ENCODE measurements at places on chromosomes 11 and 22.
A peak's percentile ranks its signal among the peaks of the same experiment; 100 is the strongest.

- no peak for DNase-seq
Observed at GRCh38 chr11:22807855-22808570, 21.6 kb downstream of the SVIP start.

GRCh38 chr22:38456841-38457699, 2.1 kb upstream of the KCNJ4 start:
- DNase-seq: no peak

DNA sequence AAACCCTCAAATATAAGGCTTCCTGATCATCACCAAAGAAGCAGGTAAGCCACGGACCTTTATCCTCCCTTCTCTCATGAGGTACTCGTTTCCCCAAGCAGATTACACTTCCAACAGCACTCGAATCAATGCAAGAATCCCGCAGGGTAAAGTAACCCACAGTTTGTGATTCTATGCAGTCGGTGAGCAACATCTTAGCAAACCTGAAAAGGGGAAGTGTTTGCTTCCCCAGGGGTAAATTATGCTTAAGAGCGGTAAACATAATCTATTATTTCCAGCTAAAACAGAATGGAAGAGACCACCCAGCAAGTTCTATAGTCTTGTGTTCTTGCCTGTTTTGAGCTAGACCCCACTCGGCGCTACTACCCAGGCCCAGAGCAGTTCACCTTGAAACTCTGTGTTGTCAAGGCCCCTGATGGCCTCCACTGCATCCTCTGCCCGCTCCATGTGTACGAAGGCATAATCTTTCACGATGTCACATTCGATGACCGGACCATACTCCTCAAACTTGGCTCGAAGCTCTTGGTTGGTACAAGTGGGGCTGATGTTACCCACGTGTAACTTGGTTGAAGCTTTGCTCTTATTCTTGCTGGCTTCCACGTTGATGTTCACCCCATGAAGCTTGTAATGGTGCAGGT, 1.3 kb downstream of the RBM4B start:
- DNase-seq: no peak

DNA sequence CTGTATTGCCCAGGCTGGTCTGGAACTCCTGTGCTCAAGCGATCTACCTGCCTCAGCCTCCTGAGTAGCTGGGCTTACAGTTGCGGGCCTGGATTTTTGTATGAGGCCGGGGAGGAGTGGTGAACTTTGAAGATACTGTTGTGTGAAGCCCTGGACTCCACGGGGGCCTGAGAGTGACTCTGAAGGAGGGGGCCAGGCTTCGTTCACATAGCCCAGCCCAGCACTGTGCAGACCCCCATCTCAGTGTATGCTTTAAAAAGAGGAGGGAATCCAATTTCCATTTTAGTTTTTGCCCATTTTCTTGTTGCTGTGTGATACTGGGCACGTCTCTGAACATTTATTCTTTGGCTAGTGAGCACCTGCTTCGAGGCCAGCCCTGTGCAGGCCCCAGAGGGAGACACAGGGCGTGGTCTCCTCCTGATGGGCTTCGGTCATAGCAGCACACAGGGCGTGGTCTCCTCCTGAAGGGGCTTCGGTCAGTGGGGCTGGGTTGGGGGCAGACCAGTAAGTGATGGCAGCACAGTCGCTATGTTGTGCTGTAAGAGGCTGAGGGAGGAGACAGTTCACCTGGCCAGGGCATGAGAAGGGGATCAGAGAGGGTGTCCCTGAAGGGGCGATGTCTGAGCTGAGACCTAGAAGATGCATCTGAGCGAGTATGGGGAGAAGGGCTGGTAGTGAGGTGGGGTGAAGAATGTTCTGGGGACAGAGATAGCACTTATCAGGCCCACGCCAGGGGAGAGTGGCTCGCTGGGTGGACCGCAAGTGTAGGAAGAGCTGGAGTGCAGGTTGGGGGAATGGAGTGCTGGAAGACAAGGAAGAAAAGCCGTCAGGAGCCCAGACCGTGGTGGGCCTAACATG, 14.0 kb downstream of the SAMM50 start:
- DNase-seq: no peak

DNA sequence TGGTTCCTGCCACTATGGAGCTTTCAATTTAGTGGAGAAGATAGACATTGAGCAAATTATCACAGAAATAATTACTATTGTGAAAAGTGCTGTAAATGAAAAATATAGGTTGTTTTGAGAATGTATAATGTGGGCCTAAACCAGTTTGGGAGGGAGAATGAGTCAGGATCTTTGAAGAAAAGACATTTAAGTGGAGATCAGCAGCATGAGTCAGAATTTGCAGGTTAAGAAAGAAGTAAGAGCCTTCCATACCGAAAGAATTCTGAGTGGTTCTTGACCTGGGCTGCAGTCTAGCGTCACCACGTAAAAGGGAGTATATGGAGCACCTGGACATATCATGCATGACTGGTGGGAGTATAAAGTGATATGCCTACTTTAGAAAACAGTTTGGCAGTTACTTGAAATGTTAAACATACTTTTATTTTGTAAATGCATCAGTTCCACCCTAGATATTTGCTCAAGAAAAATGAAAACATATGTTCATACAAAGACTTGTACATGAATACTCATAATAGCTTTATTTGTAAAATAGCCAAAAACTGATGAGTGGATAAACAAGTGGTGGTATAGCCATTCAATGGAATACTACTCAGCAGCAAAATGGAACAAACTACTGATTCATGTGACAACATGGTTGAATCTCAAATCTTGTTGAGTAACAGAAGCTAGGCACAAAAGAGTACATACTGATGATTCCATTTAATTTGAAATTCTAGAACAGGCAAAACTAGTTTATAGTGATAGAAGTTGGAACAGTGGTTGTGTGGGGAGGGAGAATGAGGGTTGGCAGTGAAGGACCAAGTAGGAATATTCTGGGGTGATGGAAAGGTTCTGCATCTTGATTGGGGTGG, 99.2 kb downstream of the STIM1 start:
- DNase-seq: no peak

GRCh38 chr11:2737226-2737590, 37.4 kb upstream of the KCNQ1OT1 start:
- DNase-seq: no peak

GRCh38 chr11:2991452-2992233, 486 bp downstream of the NAP1L4 start:
- peak; percentile 42 for DNase-seq

GRCh38 chr22:45631140-45631840, 40.3 kb upstream of the ATXN10 start:
- DNase-seq: no peak

DNA sequence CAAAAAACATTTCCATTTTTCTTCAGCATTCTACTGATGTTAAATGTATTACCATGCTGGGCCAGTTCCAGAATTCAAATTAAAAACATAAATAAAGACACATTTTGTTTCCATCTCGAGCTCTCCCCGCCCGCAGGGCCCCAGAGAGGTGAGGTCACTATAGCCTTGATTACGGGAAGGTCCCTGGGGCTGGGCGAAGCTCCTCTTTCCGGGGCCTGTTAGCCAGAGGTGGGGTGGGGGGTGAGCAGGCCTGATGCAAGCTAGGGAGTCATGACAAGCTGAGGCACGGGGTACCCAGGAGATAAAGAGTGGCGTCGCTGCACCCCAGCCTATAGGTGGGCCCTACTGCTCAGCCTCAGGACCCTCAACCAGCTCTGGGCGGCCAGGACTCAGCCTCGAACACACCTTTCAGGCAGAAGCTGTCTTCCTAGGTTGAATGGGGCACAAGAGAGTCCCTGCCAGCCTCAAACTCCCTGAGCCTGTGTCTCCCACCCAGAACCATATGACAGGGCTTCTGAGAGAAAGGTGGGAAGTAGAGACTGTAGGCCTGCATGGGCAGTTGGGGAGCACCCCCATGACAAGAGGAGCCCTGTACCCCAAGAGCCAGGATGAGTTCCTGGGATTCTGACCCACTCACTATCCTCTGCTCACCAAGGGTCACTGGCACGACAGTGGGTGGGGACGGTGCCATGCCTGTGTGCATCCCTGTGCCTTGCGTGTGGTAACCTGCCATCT, 34.8 kb downstream of the KCNQ1OT1 start:
- peak; percentile 5 for DNase-seq

- no peak for DNase-seq
Observed at GRCh38 chr22:23579870-23580575, at the start of gene IGLL1. Gene IGLL1, minus strand, starts transcription at chr22:23580290. Its CDS starts 100 bp downstream, at chr22:23580190.

GRCh38 chr22:20550851-20551744, 43.7 kb downstream of the MED15 start:
- DNase-seq: peak; percentile 61

- no peak for DNase-seq
Observed at GRCh38 chr11:17004486-17005148, 9.6 kb downstream of the PLEKHA7 start.

- no peak for DNase-seq
Observed at GRCh38 chr11:114011443-114011842, 36.5 kb downstream of the HTR3A start.

DNA sequence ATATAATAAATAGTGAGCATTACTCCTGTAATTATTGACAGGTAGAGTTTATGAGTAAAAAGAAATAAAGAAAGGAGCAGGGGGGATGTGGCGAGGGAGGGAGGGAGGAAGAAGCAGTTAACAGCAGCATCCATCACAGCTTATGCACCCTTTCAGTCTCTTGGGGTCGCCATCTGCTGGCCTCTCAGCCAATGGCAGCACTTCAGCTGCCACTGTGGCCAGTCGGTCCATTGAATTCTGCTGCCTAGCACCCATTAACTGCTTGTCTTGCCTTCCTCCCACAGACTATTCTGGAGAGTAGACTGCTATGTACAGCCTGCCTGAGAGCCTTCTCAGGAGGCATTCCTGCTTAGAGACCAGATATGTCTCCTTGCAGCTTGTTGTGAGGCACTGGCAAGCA, 388.3 kb downstream of the TENM4 start:
- DNase-seq: no peak

- DNase-seq: peak; percentile 53
Observed at GRCh38 chr22:38262051-38262795, 10.6 kb downstream of the TMEM184B start.

DNA sequence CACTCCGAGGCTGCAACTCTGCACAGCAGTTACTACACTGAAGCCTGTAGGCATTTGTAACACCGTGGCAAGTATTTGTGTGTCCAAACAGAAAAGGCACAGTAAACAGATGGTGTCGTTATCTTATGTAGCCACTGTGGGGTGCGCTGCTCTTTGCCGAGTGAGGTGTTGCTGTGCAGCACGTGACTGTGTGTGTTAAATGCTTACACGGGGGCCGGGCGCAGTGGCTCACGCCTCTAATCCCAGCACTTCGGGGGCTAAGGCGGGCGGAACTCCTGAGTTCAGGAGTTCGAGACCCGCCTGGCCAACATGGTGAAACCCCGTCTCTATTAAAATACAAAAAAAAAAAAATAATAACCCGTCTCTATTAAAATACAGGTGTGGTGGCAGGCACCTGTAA, 11.5 kb downstream of the ZBED4 start:
- DNase-seq: no peak

GRCh38 chr11:121237686-121238658, 54.6 kb upstream of the SC5D start:
- DNase-seq: no peak

GRCh38 chr11:68038718-68039525, at the start of gene TCIRG1:
Gene TCIRG1, plus strand, starts transcription at chr11:68039025. Its CDS starts 2,247 bp downstream, at chr11:68041272.
- peak; percentile 67 for DNase-seq

GRCh38 chr11:2159536-2160413, 1.2 kb downstream of the INS start:
- no peak for DNase-seq

DNA sequence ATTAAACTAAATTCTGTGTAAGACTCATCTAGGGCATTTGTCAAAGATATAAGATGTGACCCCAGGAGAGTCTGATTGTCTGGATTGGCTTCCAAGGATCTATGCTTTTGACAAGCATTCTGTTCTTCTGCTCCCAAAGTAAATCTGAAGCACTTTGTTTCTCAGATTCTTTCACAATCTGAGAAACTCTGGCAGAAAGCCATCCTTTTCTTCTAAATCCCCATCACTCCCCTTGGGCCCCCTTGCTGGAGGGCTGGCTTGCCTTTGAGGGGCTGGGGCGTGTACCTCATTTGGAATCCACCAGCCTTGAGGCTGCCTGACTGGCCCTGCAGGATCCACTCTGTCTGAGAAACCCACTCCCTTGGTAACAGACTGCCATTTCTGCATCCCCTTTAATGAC, 173.5 kb upstream of the CTSC start:
- DNase-seq: no peak

GRCh38 chr11:26088391-26088790, 243.5 kb upstream of the ANO3 start:
- no peak for DNase-seq

- DNase-seq: no peak
Observed at GRCh38 chr22:49100773-49101172, 726.9 kb downstream of the BRD1 start.

DNA sequence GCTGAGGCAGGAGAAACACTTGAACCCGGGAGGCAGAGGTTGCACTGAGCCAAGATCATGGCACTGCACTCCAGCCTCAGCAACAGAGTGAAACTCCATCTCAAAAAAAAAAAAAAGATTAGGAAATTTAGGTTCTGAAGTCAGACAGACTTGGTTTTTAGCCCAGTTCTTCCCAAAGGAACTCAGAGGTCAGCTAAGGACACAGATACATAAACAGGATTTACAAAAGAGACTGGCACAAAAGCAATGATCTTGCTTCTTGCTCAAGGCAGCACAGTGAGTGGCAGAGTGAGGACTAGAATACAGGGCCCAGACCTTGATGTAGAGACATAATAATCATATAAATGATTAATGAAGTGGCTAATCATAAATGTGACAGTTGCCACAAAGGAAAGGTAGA, 25.4 kb upstream of the RRAS2 start:
- no peak for DNase-seq

- no peak for DNase-seq
Observed at GRCh38 chr22:37781434-37782059, 26.2 kb upstream of the GCAT start.

- no peak for DNase-seq
Observed at GRCh38 chr11:70341881-70342429, 56.4 kb upstream of the CTTN start.

GRCh38 chr22:36818010-36818642, 1.3 kb upstream of the PVALB start:
- DNase-seq: no peak

- DNase-seq: no peak
Observed at GRCh38 chr11:46865340-46865739, 19.3 kb upstream of the CKAP5 start.

GRCh38 chr11:2577031-2577990, 122.5 kb downstream of the KCNQ1OT1 start:
- no peak for DNase-seq

DNA sequence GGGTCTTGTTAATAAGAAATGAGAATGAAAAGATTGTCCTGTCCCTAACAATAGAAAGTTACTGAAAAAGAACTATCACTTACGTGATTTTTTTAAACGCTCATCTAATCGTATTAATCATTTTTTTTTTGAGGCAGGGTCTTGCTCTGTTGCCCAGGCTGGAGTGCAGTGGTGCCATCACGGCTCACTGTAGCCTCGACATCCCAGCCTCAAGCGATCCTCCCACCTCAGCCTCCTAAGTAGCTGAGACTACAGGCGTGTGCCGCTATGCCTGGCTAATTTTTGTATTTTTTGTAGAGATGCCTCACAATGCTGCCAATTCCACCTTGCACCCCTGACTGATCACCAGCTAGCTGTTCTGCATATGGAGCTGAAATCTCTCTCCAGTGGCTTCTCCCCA, 15.7 kb downstream of the PDGFB start:
- no peak for DNase-seq

Measured in activated CD8-positive, alpha-beta T cell treated with anti-CD3 and anti-CD28 coated beads, Interleukin-2, amount 10 ng/mL, durations not matched to agents 7 days and 5 days (primary cell).